ENCODE measurements at places on chromosomes 7 and 10.

- no peak for DNase-seq
Measured at GRCh38 chr7:81790120-81790500, 20.3 kb upstream of the HGF start.

DNA sequence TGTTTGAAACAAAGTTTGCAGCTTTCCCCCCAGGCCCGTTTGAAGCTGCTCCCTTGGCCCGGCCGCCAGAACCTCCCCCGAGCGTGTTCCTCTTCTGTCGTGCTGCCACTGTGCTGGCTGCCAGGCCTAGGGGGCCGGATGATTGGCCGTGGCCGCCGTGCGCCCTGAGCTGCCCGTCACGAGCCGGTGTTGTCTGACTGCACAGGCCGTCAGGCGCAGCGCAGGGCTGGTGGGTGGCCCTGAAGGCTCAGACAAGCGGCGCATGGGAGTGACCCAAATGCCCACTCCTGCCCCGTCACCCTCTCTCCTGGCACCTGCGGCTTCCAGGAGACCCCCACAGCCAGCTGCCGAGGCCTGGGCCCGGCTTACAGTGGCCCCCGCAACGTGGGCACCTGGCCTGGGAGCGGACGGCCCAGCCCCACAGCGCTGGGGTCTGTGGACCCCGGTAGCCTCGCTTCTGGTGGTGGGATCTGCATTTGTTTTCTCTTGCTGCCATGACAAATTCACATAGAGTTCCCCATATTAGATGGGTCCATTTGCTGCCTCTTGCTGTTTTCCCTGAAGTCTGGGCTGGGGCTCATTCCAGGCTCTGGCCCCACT, 13.1 kb downstream of the JAKMIP3 start:
- DNase-seq = no peak

DNA sequence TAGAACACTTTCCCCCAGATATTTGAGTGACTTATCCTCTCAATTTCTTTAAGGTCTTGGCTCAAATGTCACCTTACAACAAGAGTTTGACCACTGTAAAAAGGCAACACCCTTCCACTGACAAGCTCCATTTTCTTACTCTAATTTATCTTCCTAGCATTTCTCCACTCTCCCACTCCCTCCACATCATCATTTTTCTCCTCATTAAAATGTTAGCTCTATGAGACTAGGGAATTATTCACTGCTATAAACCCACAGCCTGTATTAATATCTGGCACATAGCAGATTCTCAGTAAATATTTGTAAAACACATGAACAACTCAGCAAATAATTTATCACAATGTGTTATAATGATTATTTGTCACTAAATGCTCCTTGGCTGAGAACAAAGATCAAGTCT, 161.0 kb downstream of the DOCK4 start:
- no peak for DNase-seq

- no peak for DNase-seq
Measured at GRCh38 chr7:131223151-131223550, 104.5 kb upstream of the MKLN1 start.

DNA sequence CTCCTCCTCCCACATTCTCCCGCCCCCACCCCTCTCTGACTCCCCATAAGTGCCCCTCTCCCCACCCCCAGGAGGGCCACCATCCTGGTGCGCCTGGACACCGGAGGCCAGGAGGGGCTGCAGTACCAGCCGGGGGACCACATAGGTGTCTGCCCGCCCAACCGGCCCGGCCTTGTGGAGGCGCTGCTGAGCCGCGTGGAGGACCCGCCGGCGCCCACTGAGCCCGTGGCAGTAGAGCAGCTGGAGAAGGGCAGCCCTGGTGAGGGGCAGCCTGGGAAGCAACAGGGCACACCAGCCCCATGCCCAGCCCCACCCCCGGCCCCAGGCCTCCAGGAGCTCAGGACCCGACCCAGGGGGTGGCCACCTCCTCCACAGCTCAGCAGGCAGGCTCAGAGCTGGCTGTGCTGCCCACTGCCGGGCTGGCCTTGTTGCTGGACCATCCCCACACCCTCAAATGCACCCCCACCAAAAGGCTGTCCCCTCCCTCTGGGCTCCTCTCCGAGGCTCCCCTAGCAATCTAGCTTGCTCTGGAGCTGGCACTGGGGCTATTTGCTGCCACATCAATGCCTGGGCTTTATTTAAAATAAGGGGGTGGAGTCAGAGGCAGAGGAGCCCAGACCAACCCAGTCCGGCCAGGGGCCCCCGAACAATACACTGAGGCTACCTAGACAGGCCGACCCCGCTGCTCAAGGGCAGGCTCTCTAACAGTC, 14.8 kb downstream of the ATG9B start:
- no peak for DNase-seq

GRCh38 chr10:68046642-68047041, 28.4 kb downstream of the HERC4 start:
- no peak for DNase-seq

DNA sequence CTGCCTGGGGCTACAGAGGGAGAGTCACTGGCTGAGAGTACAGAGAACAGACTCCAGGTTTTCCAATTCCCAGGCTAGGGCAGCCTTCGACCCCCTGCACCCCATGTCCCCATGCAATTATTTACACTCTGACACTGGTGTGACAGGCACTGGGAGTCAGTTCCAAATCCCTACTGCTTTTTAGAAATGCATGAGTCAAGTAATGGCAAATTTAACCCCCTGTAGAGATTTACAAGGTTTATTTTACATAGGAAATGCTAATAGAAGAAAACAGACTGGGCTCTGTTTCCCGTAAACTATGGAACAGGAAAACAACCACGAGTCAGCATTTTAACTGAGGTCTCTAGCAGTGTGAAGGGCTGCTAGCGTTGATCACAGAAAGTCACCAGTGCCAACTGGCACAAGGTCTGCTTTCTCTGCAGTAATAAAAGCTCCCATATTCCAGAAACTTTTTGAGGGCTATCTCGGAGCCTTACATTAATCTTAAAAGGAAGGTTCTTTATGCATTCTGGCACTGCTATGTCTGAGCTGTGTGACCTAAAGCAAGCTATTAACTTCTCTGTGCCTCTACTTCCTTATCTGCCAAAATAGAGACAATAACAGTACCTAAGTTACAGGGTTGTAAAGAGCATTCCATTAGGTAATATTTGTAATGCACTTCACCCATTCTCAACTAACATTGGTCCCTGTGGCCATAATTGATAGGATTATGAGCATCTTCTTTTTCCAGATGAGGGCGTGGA, 28.2 kb downstream of the NOD1 start:
- DNase-seq = no peak
